Mesothelial cell of epicardium (in vitro differentiated cells): ENCODE measurements at places on chromosomes 7 and 10.

GRCh38 chr7:122306320-122307227 is 2.0 kb upstream of the FEZF1 start:
- DNase-seq: no peak

GRCh38 chr10:64765498-64765897 is 1244.3 kb downstream of the REEP3 start:
- DNase-seq: no peak

DNA sequence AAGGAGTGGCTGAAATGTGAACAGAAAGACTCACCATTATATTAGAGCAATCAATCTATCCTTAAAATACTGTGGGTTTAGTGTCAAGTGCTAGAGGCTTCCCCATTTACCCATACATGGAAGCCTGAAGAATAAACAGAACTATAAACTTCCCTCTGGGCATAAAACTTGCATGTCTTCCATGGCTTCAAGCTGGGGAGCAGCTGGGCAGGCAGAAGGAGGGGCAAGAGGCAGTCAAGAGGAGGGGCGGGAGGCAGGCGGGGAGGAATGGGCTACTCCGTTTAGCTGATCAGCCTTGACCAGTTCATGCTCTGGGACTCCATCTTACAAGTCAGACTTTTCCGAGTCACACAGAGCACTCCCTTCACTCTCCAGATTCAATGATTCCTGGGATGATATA is 3.5 kb upstream of the PRSS1 start:
- no peak for DNase-seq

DNA sequence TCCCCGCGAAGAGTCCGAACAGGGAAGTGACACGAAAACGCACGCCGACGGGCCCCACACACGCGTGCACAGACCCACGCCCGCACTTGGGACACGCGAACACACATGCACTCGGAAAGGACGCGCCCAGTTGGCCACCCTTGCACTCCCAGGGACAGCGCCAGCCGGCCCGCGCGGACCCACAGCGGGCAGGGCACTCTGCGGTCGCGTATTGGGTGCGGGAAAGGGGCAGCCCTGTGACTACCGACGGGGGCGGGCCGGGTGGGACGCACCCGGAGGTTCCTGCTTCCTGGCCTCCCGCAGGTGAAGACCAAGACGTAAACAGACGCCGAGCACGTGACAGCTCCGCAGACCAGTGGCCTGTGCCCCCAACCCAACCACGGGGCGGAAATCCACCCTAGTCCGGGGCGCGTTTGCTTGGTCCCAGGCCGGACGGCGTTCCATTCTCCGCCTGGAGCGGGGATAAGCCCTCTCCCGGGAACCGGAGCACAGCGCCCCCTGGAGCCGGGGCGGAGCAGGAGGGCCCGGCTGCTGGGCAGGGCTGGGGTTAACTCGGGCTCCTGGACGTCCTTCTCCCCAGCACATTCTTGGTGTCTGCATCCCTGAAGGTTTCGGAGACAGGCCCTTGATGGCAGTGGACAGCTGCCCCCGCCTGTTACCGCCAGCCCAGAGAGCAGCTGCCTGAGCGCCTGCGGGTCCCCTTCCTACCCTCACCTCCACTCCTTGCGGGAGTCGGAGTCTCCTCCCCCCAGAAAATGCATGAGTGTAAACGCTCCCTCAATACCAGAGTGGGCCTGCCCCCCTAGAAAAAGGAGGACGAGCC is 2.0 kb upstream of the LZTS2 start:
- peak; percentile 85 for DNase-seq

DNA sequence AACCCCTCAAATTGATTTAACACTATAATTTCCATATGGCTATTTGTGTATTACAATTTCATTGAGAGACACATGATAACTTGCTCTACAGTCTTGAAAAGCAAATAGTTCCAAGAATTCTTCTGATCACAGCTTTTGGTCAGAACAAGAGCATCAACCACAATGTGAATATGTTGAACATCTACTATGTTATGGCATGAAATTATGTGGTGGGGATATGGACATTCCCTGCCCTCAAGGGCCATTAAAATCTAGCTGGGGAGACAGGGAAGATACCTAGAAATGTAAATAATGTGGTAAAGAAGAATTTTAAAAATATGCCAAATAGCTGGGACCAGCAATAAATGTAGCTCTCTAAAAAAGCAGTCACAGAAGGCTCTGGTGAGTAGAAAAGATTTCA is 262.2 kb downstream of the FZD1 start:
- no peak for DNase-seq
